Mesenteric fat pad (tissue), 1 donor: ENCODE measurements at places on chromosomes 1 and 21. TPM values are rescaled to one million over a fixed set of nuclear protein-coding genes. Genes with fewer than 3 reads are reported as not detected.
A peak's percentile ranks its signal among the peaks of the same experiment; 100 is the strongest.

DNA sequence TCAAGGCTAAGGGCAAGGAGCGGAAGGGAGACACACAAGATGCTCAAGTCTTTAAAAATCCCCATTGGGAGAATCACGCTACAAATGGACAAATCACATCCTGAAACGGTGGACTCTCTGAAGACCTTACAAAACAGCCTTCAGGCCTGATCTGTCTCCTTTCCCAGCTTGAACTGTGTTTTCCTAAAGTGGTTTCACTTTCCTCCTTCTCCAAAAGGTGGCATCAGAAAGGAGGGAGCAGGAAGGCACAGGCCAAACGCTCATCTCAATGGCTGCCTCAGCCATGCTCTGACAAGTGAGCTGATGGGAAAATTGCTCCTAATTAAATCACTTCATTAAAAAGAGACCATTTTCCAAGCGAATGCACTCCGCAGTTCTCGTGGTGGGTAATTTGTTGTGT, 47.7 kb downstream of the UTP25 start:
- no peak for DNase-seq

- DNase-seq, result no peak
Measured at GRCh38 chr1:82015444-82015843, 214.7 kb downstream of the ADGRL2 start.

DNA sequence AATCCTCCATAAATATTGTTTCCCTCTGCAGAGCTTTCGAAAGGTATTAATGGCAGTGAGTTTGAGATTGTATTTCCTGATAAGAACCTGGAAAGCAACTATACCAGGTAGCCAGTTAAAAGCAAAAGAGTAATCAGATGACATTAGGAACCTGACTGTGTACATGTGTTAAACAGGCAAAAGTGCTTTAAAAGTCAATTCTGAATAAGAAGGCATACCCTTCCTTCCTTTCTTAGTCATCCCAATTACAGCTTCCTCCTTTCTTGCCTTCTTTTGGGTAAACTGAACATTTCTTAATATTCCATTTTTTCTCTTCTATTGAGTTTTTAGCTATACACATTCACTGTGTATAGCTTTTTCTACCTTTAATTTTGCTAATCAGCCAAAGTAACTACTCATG, 144.7 kb downstream of the ZNF281 start:
- DNase-seq, result no peak

- DNase-seq, result no peak
Measured at GRCh38 chr1:228825840-228826484, 90.7 kb downstream of the RHOU start.

DNA sequence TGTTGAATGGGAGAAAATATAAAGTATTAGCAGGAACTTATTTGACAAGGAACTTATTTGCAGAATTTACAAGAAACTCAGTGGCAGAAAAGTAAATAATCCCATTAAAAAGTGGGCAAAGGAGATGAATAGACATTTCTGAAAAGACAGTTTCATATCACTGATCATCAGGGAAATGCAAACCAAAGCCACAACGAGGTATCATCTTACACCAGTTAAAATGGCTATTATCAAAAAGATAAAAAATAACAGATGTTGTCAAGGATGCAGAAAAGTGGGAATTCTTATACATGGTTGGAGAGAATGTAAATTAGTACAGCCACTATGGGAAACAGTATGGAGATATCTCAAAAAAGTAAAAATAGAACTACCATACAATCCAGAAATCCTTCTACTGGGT, 61.0 kb downstream of the SYT14 start:
- no peak for DNase-seq

- no peak for DNase-seq
Measured at GRCh38 chr1:33255347-33256220, 708 bp upstream of the ZNF362 start.

- no peak for DNase-seq
Measured at GRCh38 chr1:154837672-154838171, 32.4 kb downstream of the KCNN3 start.

DNA sequence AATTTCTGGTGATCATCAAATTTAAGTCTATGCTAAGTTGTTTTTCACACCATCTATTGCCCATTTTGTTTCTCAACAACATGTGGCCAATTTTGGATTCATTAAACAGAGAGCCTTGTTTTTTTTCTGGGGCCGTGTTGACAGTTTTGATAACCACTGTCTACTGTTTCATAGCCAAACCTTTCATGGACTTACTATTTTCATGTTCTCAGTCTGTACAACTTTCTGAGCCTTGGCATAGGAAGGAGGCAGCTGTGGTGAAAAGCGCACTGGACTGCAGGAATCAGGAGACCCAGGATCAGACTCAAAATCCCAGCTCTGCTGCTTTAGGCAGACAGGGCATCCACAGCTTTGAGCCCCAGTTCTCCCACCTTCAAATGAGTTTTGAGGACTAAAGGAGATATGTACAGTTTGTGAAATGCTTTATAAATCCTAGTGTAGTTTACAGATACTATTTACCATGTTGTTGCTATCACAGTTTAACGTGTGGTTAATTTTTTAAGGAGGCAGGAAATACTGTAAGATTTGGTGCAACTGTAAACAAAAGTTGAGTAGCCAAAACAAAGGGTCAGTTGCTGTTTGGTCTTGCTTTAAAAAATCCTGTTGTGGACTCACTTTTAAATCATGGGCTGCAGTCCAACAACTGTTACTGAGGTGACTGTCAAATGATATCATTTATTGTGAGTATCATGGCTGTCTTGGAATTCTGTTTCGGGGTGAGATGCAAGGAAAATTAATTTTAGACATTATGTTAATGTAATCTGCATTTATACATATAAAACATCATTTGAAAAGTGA, 2.9 kb downstream of the MACO1 start:
- DNase-seq, result no peak

GRCh38 chr1:920521-920920, 3.2 kb upstream of the SAMD11 start:
- DNase-seq, result no peak

GRCh38 chr1:218408942-218409341, 63.8 kb downstream of the TGFB2 start:
- DNase-seq, result no peak

- no peak for DNase-seq
Measured at GRCh38 chr21:37364722-37365121, 1.9 kb upstream of the DYRK1A start.

GRCh38 chr1:2439369-2439768, 27.0 kb upstream of the PEX10 start:
- DNase-seq, result no peak

DNA sequence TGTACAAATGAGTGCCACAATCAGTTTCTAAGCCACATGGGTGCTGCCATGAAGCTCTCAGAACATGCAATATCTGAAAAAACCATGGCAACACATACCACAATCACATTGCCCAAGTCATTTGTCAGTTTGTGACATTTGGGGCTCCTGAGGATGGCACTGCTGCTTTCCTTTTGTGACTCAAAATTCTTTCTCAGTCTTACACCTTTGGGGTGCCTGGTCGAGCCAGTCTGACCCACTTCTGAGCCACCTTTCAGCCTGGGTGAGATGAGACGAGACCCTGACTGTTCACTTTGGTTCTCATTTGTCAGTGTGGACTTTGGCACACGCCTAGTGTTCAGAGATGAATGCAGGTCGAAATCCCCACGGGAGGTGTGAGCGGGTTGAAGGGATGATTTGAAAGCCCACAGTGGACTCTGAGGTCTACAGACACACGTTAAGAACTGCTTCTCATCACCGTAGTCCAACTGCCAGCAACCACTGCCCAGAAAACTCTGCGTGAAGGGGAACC, 8.0 kb downstream of the BATF3 start:
- no peak for DNase-seq

DNA sequence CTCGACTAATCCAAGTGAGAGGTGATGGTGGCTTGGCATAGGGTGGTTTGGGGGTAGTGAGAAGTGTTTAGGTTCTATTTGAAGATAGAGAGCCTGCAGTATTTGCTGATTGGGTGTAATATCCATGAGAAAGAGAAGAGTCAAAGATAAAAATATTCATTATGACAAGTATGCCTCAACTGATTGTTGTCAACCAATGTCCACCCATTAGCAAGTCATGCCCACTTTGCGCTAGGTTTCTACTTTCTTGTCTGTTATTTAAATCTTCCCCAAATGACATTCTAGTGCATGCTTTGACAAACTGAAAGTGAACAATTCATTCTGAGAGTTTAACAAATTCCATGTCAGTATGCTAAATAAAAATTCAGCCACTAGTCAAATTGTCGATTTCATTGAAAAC, 3.8 kb upstream of the XCL1 start:
- DNase-seq, result no peak

GRCh38 chr1:18554597-18554996, 73.9 kb downstream of the KLHDC7A start:
- no peak for DNase-seq

- no peak for DNase-seq
Measured at GRCh38 chr1:216805953-216806352, 82.7 kb upstream of the ESRRG start.

DNA sequence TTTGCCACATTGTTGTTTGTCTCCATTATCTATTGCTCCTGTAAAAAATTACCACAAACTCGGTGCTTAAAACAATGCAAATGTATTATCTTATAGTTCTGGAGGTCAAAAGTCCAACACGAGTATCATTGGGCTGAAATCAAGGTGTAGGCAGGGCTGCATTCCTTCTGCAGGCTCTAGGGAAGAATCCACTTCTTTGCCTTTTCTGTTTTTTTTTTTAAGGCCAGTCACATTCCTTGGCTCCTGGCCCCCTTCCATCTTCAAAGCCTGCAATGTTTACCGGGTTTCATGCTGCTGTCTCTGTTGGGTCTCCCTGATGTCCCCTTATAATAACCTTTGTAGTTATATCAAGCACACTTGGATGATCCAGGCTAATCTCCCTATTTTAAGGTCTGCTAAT, 212.7 kb downstream of the PTBP2 start:
- DNase-seq, result no peak

DNA sequence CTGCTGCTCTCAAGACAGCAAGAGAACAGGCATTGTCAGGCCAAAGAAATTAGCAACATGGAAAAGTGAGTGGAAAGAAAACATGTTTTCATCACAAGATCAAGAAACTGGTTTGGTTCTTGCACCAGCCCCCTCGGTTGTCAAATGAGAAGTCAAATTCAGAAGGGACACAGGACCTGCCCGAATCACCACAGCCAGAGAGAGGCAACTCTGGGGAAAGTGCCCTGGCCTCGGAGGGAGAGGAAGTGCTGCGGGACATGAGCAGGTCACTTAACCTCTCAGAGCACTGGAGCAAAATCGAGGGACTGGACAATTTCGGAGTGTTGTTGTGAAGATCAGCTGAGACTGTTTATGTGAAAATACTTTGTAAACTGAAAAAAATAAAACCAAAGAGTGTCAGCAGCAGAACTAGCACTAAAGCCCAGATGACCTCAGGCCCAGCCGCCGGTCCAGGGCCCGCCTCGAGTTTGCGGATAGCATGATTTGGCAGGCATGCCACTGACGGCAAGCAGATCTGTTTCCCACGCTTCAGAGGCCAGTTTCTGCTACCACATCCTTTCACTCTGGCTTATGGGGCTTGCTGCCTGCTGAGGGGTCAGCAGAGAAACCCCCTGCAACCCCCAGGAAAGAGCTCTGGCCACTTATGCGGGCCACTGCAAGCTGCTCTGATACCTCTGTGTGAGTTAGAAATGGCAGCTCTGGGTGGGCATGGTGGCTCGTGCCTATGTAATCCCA, 32.1 kb downstream of the CD247 start:
- DNase-seq, result no peak

- DNase-seq, result no peak
Measured at GRCh38 chr21:26920055-26920454, 46.8 kb downstream of the ADAMTS5 start.

- no peak for DNase-seq
Measured at GRCh38 chr1:107683683-107684082, 281.3 kb downstream of the VAV3 start.

DNA sequence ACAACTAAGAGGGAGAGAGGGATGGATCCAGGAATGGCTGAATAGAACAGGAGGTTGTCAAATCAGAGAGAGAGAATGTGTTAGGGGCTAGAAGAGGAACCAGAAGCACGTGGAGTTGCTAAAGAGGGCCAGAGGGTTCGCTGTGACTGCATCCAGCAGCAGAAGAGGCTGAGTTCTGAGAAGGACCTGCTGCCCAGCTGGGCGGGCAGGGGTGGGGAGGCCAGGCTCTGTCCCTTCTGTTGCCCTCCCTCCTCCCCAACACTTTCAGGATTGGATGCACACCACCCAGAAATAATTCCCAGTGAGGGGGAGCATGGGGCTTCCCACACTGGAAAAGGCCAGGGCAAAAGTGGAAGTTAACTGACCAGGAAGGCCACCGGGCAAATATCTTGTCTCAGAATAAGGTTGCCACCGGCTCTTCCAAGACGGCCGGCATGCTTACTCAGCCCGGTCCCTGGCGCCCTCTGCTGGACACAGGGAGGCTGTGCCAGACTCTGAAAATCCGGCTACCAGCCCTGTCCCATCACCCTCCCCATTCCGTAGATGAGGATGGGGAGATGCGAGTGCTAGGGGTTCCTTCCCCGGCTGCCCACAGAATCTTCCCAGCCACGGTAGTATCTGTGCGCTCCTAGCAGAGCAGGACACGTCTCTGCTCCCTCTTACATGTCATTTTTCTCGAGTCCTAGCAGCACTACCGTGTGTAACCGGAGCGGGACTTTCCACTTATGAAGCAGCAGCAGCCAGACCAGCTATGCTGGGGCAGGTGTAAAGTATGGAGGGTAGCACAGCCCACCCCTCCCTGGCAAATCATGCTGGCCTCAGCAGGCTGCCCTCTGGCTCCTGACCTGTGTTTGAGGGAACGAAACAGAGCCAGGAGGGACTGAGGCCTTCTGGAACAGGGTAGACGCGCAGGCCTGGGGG, 46.8 kb upstream of the A3GALT2 start:
- peak; percentile 95 for DNase-seq

- DNase-seq, result no peak
Measured at GRCh38 chr1:61143821-61144424, 61.6 kb downstream of the NFIA start.

- no peak for DNase-seq
Measured at GRCh38 chr1:20281801-20282200, 8.9 kb upstream of the VWA5B1 start.

GRCh38 chr21:46027851-46028493, 46.4 kb downstream of the COL6A1 start:
- no peak for DNase-seq

- no peak for DNase-seq
Measured at GRCh38 chr1:33399375-33399774, 31.5 kb downstream of the PHC2 start.

DNA sequence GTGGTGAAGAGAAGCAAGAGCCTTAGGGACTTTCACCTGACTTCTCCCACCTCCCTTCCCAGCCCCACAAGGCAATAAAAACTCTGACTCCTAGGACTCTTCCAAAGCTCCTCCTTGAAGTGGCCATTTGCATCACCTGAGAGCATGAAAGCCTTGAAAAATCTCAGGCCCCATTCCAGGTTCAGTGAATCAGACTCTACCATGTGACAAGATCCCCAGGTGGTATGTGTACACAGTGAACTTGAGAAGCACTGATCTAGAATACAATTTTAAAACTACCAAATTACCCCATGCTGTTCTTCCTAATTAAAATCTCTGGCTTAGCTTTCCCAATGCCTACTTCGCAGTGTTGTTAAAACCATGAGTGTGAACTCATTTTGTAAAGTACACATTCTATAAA, 195.1 kb upstream of the SAMSN1 start:
- no peak for DNase-seq

Gene PSMA5
- 63.9 TPM for total RNA-seq

Gene MYOM3
- 0.42 TPM for total RNA-seq

Gene SYNC
- total RNA-seq, result 27.1 TPM

Gene LCE1C
- total RNA-seq, result not detected

Gene INSRR
- total RNA-seq, result 0.10 TPM

Gene RSPH1
- total RNA-seq, result 0.22 TPM

Gene CLDN17
- total RNA-seq, result not detected

Gene LCE1B
- not detected for total RNA-seq

Gene CA6
- not detected for total RNA-seq

Gene KCNJ15
- total RNA-seq, result 7.6 TPM

Gene ZSWIM5
- 0.42 TPM for total RNA-seq

Gene PLPPR4
- 1.7 TPM for total RNA-seq

Gene GUCA2A
- not detected for total RNA-seq

Gene ITLN2
- total RNA-seq, result not detected
